NCI-H460 (cell line): ENCODE measurements at places on chromosomes 1 and 21. TPM values are rescaled to one million over a fixed set of nuclear protein-coding genes. Genes with fewer than 3 reads are reported as not detected.

The SHE gene
- 0.02 TPM in 1 of 2 replicates, not detected in the other for total RNA-seq

The PTPN14 gene
- total RNA-seq = 58.3 and 59.1 TPM in 2 replicates

The ADCY10 gene
- 0.72 TPM in 1 of 2 replicates, not detected in the other for total RNA-seq

The SLC16A4 gene
- total RNA-seq = 412 and 417 TPM in 2 replicates

The CELA3B gene
- total RNA-seq = not detected in 2 replicates

The VAV3 gene
- 0.79 and 1.1 TPM in 2 replicates for total RNA-seq

The SAMD11 gene
- total RNA-seq = 1.4 and 4.9 TPM in 2 replicates

The SLC6A9 gene
- 12.1 and 12.9 TPM in 2 replicates for total RNA-seq

The MR1 gene
- total RNA-seq = 10.0 and 11.5 TPM in 2 replicates

The GPR153 gene
- total RNA-seq = 0.62 and 1.2 TPM in 2 replicates

The PRMT6 gene
- 13.9 and 15.2 TPM in 2 replicates for total RNA-seq

The PINK1 gene
- total RNA-seq = 6.1 and 6.7 TPM in 2 replicates

The EPS8L3 gene
- total RNA-seq = 0.15 TPM in 1 of 2 replicates, not detected in the other

The SYT11 gene
- total RNA-seq = 0.14 and 0.37 TPM in 2 replicates

The MRPS6 gene
- total RNA-seq = 16.5 and 20.3 TPM in 2 replicates

The TLCD4 gene
- 10.2 and 10.5 TPM in 2 replicates for total RNA-seq

The CLCA4 gene
- not detected in 2 replicates for total RNA-seq

The SPATC1L gene
- total RNA-seq = 6.2 and 10.3 TPM in 2 replicates

The PEAR1 gene
- 0.27 and 0.29 TPM in 2 replicates for total RNA-seq

The TSTD1 gene
- total RNA-seq = 29.8 and 37.6 TPM in 2 replicates

The GUCA2B gene
- total RNA-seq = not detected in 2 replicates

The ABCD3 gene
- 29.6 and 35.6 TPM in 2 replicates for total RNA-seq

The HCRTR1 gene
- not detected in 2 replicates for total RNA-seq

The TRIM67 gene
- total RNA-seq = 0.07 and 0.12 TPM in 2 replicates

The STYXL2 gene
- total RNA-seq = not detected in 2 replicates

The USH2A gene
- total RNA-seq = 0.02 TPM in 1 of 2 replicates, not detected in the other

The HSPB7 gene
- not detected in 2 replicates for total RNA-seq

The S100A2 gene
- total RNA-seq = 4.0 and 5.6 TPM in 2 replicates

The SH2D2A gene
- total RNA-seq = 135 TPM in 2 replicates

The DMBX1 gene
- 0.09 TPM in 1 of 2 replicates, not detected in the other for total RNA-seq

The OXCT2 gene
- 0.46 and 0.74 TPM in 2 replicates for total RNA-seq

The PADI3 gene
- not detected in 2 replicates for total RNA-seq

The C1orf94 gene
- total RNA-seq = not detected in 2 replicates

The SHISAL2A gene
- total RNA-seq = not detected in 2 replicates

The F3 gene
- total RNA-seq = 3.8 and 4.2 TPM in 2 replicates

The RIMKLA gene
- 2.7 TPM in 2 replicates for total RNA-seq

The INSRR gene
- total RNA-seq = 0.17 and 0.42 TPM in 2 replicates

The PKP1 gene
- 0.03 and 0.07 TPM in 2 replicates for total RNA-seq

The PAPPA2 gene
- 28.5 and 30.1 TPM in 2 replicates for total RNA-seq

The TMEM39B gene
- total RNA-seq = 6.2 and 8.6 TPM in 2 replicates

The CIART gene
- 1.1 and 1.4 TPM in 2 replicates for total RNA-seq

The ERG gene
- not detected in 2 replicates for total RNA-seq

The PPIAL4G gene
- total RNA-seq = not detected in 2 replicates

The SLC25A34 gene
- total RNA-seq = 0.12 TPM in 1 of 2 replicates, not detected in the other

The ETV3L gene
- not detected in 2 replicates for total RNA-seq

The TCHH gene
- 0.02 and 0.03 TPM in 2 replicates for total RNA-seq

The KANK4 gene
- total RNA-seq = 0.07 TPM in 1 of 2 replicates, not detected in the other

The DNAJC28 gene
- 0.61 and 0.74 TPM in 2 replicates for total RNA-seq

The C4BPA gene
- not detected in 2 replicates for total RNA-seq

The KCNA3 gene
- not detected in 2 replicates for total RNA-seq

The CFHR5 gene
- total RNA-seq = not detected in 2 replicates

The GBP6 gene
- not detected in 2 replicates for total RNA-seq

The HSPA6 gene
- 0.45 and 0.84 TPM in 2 replicates for total RNA-seq

The ELAPOR1 gene
- 0.12 and 0.23 TPM in 2 replicates for total RNA-seq

The PRKAA2 gene
- 54.7 and 62.4 TPM in 2 replicates for total RNA-seq

The RCAN3 gene
- total RNA-seq = 34.6 and 36.7 TPM in 2 replicates

The HTR6 gene
- total RNA-seq = 0.12 TPM in 1 of 2 replicates, not detected in the other

The S100B gene
- not detected in 2 replicates for total RNA-seq

The ICOSLG gene
- 0.40 and 0.47 TPM in 2 replicates for total RNA-seq
